Activated naive CD4-positive, alpha-beta T cell treated with anti-CD3 and anti-CD28 coated beads, Interleukin-2, amount 50 U/mL, for 16 hours (primary cell): ENCODE measurements at places on chromosomes 7 and 10.

DNA sequence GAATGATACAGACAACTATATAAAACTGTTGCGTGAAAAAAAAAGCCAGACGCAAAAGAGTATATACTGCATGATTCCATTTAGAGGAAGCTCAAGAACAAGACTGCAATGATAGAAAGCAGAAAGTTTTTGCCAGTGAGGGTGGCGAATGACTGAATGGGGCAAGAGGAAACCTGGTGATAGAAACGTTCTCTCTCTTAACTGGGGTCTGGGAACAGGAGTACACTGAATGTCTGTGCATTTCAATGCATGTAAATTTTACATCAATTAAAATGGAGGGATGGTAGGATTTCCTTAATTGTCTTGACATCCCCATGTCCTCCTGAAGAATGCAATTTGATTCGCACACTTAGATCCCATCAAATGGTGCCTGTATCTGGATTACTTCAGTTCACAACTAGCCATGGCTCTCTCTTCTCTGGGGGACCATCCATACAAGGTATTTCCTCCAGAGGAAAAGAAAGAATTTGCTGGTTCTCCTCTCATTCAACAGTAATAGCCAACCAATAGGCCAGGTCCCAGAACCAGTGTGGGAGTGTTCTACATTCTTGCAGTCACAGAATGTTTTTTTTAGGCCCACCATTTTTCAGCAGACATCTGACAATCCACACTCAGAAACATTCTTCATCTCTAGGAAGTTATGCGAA, 221.0 kb upstream of the KLF14 start:
- no peak for DNase-seq

DNA sequence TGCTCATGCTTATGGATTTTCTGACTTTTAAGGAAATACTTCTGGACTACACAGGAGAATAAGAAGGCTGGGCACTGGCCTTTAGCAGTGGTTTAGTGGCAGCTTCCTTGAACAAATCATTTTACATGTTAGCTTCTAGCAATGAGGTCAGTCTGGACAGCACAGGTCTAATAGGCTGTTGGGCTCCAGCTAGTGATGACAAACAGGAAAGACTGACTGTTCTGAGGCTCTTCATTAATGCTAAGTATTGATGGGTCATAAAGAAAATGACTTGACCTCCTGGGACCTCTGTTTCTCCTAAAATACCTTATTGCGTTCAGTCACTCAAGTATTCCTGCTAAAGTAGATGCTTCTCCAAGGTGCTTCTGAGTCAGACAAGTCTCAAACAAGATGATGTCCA, 4.9 kb upstream of the RHOBTB1 start:
- no peak for DNase-seq

GRCh38 chr7:94422827-94423460, 28.2 kb downstream of the COL1A2 start:
- DNase-seq, result no peak

GRCh38 chr7:105315357-105315756, 73.4 kb downstream of the SRPK2 start:
- DNase-seq, result no peak

DNA sequence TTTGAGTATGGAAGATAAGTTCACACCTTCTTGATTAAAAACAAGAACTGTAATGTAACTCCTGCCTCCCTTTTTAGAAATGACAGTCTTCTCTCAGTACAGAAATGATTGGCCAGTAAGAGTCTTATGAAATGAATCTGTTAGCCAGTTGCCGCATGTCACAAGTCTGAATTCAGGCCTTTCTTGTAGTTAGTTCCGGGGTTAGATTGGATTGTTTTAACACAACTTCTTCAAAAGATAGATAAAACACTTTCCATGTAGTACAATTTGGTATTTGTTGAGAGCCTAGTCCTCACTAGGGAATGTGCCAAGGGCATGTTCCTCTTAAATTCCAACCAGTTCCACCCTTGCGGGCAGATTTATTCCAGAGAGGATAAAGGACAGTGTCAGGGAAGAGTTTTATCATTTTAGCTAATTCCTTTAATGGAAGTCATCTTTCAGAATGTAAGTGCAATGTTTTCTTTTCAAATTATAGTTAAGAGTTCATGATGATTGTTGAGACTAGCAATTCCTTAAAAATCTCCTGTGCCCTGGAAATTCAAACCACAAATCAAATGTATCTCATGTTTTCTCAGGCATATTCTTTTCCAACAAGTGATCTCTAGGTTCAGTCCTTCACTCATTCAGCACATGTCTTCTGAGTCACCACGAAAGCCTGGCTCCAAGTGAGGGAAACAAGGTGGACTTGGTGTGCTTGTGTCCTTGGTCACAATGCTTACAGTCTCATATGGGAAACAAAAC, 4.1 kb downstream of the FHIP2A start:
- DNase-seq, result no peak

DNA sequence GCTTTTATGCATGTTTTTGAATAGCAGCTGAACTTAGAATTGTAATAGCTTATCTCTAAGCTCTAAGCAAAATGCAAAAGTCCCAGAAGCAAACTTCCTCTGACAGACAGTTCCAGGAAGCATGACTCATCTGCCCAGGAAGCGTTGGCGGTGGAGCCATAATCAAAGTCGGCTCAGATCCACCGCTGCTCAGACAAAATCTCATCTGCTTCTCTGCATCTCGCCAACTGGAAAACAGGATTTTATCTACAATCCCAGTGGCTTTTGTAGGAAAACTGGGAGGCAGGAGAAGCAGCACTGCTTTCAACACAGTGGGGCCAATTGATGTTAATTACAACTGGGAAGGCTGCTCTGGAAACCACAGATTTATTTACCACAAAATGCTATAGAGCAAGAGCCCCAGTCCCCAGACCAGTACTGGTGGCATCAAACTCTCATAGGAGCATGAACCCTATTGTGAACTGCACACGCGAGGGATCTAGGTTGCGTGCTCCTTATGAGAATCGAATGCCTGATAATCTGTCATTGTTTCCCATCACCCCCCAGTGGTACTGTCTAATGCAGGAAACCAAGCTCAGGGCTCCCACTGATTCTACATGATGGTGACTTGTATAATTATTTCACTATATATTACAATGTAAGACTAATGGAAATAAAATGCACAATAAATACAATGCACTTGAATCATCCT, 99.9 kb downstream of the CUBN start:
- DNase-seq, result peak; percentile 87

- DNase-seq, result no peak
These were observed 108.1 kb downstream of the ITGB8 start for GRCh38 chr7:20438694-20439376.

GRCh38 chr10:14606633-14607032, 168.1 kb downstream of the FAM107B start:
- no peak for DNase-seq
